CD4-positive, alpha-beta T cell treated with Interleukin-4 for 4 hours (primary cell): ENCODE measurements at places on chromosomes 13 and 19.

DNA sequence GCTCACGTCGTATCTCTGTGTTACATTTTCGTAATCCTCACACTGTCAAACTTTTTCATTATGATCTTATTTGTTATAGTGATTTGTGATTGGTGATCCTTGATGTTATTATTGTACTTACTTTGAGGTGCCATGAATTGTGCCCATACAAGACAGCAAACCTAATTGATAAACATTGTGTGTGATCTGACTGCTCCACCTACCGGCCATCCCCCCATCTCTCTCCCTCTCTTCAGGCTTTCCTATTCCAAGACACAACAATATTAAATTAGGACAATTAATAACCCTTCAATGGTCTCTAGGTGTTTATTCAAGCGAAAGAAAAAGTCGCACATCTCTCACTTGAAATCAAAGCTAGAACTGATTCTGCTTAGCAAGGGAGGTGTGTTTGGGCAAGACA is 349.3 kb downstream of the RBM26 start:
- no peak for DNase-seq

GRCh38 chr19:51726049-51726448 is 2.3 kb upstream of the HAS1 start:
- DNase-seq = no peak

- no peak for DNase-seq
Measured at GRCh38 chr19:38812841-38813320, at the start of gene LGALS4. Gene LGALS4, minus strand, starts transcription at chr19:38812945. Its CDS starts 59 bp downstream, at chr19:38812886.

DNA sequence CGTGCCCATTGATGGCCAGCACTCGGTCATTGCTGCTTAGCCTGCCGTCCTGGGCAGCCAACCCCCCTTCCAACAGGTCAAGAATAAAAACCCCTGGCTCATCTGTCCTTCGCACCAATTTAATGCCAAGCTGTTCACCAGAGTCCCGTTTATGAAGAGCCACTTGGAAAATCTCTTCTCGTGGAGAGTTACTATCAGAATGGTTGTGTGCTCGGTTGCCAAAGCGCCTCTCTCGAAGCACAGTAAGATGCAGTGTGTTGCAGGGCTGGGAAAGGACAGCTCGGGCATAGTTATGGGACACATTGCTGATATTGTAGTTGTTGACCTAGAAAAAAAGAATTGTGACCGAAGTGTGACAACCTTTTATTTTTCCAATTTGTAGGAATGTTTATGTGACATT is 57.9 kb downstream of the LNX2 start:
- no peak for DNase-seq

GRCh38 chr19:15201374-15202023 is 704 bp upstream of the NOTCH3 start:
- DNase-seq = no peak

- DNase-seq = no peak
Measured at GRCh38 chr19:47755762-47756626, 10.6 kb downstream of the NOP53 start.

DNA sequence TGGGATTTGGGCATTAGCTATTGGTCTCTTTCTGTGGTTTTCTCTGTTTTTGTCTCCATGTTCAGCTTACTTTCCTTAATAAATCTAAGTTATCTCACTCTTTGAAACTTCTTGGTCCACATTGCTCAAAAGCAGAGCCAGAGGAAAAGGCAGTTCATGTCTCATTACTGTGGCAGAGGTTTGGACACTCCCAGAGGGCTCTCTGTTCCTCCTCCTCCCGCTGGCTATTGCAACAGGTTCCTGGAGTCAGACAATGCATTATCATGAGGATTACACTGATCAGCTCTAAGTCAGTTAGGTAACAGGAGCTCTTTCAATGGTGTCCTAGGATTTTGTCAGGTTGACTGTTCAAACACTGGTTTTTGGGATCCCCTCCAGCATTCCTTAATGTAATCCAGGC is 298.8 kb downstream of the NDFIP2 start:
- no peak for DNase-seq

GRCh38 chr13:24257497-24257896 is 51.9 kb upstream of the C1QTNF9 start:
- no peak for DNase-seq

- DNase-seq = no peak
Measured at GRCh38 chr13:50712456-50712855, 131.0 kb downstream of the DLEU7 start.

- DNase-seq = no peak
Measured at GRCh38 chr13:25633093-25633492, 261.3 kb downstream of the ATP8A2 start.
